ENCODE measurements at places on chromosomes 12 and 14.
A peak's percentile ranks its signal among the peaks of the same experiment; 100 is the strongest.

- no peak for DNase-seq
These were observed 150.7 kb upstream of the PTPRQ start for GRCh38 chr12:80293347-80293746.

- peak; percentile 42 for DNase-seq
These were observed 103.9 kb upstream of the MYL2 start for GRCh38 chr12:111024205-111024801.

DNA sequence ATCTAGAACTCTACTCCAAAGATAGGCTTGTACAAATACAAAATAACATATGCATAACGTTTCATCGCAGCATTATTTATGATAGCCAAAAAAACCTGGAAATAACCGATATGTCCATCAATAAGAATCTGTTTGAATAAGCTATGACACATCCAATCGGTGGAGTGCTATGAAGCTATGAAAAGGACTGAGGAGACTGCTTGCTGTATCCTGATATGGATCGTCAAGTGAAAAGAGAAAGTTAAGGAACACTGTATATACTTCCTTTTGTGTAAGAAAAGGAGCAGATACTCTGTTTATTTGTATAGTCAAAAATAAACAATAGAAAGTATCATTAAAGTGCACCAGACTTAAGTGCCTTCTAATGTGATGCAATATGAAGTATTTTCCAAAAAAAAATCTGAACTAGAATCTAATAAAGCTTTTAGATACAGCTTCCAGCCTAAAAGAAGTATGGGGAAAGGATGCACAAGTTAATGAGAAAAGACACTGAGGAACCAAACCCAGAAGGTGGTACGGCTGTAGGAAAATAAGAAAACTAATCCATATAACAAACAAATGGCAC is 645 bp upstream of the KLHDC1 start:
- DNase-seq, result no peak

GRCh38 chr12:131540138-131540623 is 170.7 kb upstream of the SFSWAP start:
- DNase-seq, result no peak

- DNase-seq, result no peak
These were observed 20.5 kb downstream of the DEGS2 start for GRCh38 chr14:100138955-100139354.

- no peak for DNase-seq
These were observed 42.8 kb upstream of the TRAF3 start for GRCh38 chr14:102734436-102734835.

DNA sequence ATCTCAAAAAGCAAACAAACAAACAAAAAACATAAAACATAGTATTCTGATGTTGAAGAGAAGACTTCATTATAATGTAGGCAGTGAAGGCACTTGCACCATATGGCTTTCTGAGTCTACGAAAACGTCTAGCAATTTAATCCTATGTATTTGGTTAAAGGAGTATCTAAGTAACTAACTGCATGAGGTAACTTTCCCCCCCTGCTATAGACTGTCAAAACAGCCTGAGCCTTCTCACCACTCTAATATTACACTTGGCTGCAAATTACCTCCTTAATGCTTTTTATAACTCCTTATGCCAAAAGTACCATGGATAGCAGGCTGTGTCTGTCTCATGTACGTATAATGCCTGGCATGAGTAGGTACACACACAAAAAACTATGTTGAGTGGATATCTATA is 607.6 kb upstream of the FLRT2 start:
- DNase-seq, result no peak

- DNase-seq, result no peak
These were observed 130.4 kb downstream of the DICER1 start for GRCh38 chr14:95026851-95027463.

DNA sequence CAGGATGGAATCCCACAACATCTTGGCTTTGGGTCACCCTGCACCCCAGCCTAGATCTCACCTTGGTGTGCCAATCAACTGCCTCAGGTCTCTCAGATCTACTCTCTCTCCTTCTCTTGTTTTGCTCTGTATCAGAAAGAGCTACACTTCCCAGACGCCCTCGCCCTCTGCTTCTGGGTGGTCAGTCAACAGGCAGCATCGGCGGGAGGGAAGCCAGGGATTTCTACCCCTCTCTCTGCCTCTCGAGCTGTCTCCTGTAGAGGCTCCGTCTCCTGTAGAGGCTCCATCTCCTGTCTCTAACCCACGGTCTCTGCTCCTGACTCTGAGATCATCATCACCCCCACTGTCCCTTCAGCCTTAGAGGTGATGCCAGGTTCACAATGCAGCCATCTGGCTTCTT is 151.6 kb downstream of the PIWIL1 start:
- no peak for DNase-seq

DNA sequence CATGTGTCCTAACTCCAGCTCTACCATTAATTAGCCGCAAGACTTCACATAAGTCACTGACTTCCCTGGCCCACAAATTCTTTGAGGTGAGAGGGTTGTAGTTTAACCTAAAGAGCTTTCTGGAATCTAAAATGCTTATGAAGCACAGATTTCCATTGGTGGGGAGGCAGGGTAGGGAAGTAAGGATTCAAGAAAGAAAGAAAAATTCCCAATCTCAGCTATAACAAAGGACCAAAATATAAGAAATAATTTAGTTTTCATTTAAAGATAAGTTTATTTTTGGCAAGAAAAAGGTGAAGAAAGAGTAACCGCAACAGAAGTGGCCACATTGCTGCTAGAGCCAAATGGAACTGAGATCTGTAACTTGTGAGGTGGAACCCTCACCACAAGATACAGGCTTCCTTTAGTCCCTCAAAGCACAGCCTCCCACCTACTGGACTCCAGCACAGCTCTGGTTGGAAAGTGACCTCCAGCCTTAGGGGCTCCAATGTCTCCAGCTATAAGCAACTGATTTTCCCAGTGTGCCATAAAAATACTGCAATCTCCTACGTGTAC is 23.6 kb downstream of the DAD1 start:
- no peak for DNase-seq

DNA sequence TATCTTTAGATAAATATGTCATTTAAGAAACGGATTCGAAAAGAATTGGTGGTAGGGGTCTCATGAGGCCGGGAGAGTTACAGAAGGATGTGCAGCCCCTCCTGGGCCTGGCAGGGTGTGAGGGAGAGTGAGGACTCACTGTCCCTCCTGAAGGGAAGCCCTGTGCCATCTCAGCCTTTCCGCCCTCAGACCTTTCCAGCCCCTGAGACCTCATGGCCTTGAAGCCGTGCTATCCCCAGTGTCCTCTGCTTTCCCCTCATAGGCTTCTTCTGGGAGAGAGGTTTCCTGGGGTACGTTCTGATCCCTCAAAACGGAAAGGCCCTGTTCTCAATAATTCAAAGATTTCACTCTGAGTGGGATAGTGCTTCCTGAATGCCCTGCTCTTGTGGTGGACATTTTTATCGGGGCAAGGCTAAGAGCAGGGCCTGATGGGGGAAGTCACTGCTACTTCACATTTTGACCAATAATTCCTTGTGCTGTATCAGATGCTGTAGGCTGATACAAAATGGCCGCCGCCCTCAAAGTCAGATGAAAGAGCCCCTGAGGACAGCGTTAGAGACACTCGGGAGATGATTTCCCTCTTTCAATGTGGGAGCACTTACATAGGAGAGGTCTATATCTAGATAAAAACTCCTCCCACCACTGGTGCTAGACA is 1.3 kb downstream of the CD4 start:
- peak; percentile 33 for DNase-seq

GRCh38 chr12:80230068-80230467 is 130.7 kb downstream of the OTOGL start:
- no peak for DNase-seq

GRCh38 chr14:52790756-52791222 is 618 bp downstream of the GNPNAT1 start:
- DNase-seq, result no peak

- no peak for DNase-seq
These were observed 479.1 kb downstream of the ATP23 start for GRCh38 chr12:58420503-58420902.

- DNase-seq, result peak; percentile 26
These were observed 47.0 kb upstream of the SLC2A13 start for GRCh38 chr12:40152783-40153383.

DNA sequence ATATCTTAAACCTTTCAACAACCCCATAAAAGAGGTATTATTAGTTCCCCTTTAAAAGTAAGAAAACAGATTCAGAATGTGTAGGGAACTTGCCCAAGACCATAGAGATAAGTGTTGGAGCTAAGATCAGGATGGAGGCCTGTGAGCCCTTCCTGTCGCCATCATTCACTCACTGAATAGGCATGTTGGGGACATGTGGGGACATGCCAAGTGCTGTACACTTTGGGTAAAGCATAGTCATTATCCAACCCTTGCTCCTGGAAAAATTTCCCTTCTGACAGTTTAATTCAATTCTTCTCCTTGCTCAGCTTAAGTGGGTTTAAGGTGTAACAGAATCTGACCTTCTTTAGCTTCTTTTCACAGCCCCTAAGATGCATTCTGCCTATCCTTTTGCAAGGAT is 28.0 kb upstream of the C12orf42 start:
- no peak for DNase-seq

DNA sequence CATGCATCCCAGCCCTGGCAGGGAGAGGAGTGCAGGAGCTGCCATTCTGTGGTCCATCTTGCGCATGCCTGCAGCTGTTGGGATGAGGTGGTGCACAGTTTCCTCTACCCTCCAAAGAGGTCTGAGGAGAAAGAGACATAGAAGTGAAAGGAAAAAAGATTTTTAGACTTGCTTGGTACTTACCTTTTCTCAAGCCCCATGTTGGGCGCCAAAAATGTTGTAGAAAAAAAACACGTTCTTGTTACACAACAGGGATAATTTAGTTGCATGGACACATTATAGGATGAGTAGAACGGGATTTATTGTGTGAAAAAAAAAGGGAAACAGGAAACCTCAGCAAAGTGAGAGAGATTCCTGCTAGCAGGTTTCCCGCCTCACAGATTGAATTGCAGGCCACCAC is 244.4 kb upstream of the GARIN2 start:
- DNase-seq, result peak; percentile 47

DNA sequence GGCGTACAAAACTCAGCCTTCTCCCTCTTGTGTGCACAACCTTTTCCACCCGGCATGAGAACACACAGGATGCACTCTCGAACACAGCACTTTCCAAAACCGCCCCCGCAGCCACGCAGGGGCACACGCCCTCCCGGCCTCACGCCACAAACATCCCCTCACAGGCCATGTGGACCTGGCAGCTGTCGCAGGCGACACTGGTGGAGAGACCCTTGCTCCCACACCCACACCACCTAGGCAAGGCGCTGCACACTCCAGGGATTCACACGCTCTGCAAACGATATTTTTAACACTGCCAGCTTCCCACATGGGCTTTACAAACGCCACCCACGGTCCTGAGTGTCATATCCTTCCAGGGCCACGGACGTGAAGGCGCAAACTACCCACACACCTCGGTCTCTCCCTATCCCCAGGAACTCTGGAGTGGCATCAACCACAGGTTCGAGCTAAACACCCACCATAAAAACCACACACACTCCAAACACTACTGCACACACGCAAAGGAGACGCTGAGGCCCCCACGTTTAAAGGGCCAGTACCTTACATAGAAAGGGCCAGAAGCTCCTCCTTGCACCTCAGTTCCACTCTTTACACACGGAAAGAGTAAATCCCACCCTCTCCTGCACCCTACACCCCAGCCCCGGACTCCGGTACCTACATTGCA is 12.4 kb upstream of the ITGB7 start:
- no peak for DNase-seq

GRCh38 chr12:132619386-132620112 is 973 bp downstream of the P2RX2 start:
- DNase-seq, result no peak

- no peak for DNase-seq
These were observed 159.6 kb downstream of the CRADD start for GRCh38 chr12:93836620-93837260.

DNA sequence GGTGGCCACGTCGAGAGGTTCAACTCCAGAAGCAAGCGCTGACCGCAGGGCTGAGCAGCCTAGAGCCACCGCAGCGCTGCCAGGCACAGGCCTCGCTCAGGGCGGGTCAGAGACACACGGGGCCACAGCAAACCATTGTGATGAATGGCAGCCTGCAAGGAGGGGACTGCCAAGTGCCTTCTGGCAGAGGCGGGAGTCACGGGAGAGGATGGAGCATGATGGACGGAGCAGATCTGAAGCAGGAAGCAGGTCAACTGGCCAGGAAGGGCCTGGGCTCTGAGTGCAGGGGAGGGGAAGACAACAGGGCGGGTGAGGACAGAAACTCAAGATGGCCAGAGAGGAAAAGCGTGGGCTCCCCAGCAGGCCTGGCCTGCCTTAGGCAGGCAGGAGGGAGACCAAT is 49.8 kb downstream of the CDC42BPB start:
- DNase-seq, result no peak

DNA sequence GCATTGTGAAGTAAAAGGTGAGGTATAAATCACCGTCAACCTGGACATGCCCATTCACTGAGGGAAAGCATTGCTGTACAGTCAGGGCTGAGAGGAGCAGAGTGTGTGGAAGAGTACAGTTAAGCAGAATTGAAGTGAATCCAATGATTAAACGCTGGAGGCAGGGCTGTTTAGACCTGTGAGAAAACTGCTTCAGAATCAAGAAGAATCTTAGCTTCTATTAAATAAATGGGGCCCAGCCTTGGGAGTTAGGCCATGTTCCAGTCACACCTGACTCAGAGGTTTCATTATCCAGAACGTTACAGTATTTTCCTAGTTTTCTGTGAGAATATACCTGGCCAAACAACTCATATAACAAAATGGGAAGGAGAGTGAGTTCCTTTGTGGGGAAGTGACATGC is 86.9 kb downstream of the ATP23 start:
- no peak for DNase-seq

DNA sequence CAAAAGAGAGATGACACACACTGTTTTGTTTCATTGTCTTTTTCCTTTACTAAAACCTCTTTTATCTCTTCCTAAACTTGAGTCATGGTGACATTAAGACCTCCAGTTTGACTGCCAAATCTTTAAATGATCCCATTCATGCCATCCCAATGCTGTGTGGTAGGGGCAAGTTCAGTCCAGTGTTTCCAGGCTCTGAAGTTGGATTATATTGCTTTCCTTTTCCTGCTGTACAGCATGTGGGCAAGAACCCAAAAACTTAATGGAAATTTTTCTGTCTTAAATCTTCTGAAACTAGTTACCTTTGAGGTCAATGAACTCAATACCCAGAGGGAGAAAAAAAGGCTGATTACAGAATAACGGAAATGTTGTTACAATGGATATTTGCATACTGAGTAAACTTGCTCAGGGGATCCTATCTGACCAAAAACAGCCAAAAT is 187.1 kb upstream of the FAR2 start:
- no peak for DNase-seq

DNA sequence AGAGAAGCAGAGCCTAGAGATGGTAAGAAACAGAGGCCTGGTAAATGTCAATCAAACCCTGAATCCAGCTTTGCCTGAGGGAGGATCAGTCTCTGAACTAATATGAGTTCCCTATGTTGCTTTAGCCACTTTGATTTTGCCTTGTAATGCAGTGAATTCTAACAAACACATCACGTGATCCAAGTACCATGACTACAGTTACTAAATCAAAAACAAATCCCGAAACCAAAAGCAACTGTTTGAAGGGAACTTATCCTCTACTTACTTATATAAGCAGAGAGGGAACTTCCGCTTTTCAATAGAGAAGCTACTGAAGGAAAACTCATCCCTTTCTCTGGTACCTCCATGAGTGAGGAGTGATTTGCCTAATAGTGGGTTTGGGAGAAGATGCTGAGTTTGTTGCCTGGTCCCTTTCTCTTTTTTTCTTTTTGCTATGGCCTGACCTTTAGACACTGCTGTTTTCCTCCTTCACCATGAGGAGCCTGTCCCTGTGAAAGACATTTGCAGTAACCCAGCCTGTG is 7.7 kb upstream of the PPTC7 start:
- no peak for DNase-seq

GRCh38 chr14:59529189-59529588 is 44.9 kb downstream of the JKAMP start:
- no peak for DNase-seq
